ACHN (cell line): ENCODE measurements at places on chromosomes 5 and 9.

DNA sequence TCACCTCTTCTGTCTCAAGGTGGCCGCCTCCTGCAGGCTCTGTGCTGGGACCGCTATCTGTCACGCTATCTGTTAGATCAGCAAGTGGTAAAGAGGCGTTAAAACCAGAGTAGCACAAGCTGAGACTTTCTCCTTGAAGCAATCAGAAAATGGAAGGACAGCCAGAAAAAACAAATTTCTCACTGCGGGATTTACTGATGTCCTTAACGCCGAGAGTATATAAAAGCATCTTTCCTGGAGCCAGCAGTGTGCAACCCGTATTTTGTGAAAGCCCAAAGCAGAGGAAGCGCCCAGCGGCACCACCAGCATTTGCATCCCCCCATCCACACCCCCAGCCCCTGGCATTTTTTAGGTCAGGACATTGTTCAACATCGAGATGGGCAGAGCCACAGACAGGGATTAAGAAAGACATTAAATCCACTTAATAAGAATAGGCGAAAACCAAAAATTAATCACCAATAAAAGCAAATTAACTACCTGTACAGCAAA is 48.6 kb downstream of the DUSP1 start:
- DNase-seq, result no peak

DNA sequence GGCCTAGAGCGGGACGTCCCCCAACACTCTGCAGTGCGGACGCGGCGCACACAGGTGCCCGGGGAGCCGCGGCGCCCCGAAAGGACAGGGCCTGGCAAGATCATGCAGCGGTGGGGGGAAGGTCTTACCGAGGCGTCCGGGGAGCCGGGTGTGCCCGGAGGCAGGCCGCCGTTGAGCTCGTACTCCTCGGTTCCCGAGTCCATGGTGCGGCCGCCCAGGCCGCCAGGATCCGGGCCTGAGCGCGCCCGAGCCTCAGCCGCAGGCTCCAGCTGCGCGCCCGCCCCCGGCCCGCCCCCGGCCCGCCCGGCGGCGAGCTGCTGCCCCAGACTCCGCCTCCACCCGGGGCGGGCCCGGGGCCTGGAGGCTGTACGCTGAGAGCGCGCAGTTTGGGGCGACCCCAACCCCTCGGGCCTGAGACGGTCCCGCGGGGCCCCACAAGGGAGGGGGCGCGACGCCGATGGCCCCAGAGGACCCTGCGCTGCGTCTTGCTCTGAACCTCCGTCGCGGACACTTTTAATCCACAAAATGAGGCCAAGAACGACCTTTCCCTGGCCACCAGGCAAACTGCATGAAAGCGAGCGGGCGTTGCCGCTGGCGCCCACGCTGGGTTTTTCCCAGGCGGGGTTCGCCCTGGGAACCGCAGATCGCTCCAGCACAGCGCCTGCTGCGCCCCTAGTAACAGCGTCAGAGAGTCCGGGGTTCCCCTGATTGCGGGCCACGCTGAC is at the start of gene NINJ1:
Gene NINJ1 (minus strand): TSS at position 237 of the 725 bp plus-strand sequence. CDS start 34 bp downstream, at position 203.
- peak; percentile 72 for DNase-seq

GRCh38 chr5:177097016-177097985 is 10.6 kb downstream of the FGFR4 start:
- DNase-seq, result no peak

- peak; percentile 14 for DNase-seq
These were observed 11.8 kb downstream of the FAM163B start for GRCh38 chr9:133597316-133597957.

DNA sequence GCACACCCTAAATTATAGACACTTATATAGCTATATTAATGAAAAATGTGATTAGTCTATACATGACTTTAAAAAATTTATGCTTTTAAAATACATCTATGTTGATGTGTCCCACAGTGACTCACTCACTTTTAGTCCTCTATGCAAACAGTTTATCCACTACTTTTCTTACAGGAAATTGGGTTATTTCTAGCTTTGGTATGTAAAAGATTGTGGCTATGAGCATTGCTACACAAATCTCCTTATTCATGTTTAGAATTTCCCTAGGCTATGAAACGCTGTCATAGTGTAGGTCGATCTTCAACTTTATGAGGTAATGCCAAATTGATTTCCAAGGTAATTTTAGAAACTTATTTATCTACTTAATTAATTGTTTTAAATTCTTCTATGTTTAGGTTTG is 687.4 kb downstream of the PRR16 start:
- no peak for DNase-seq

DNA sequence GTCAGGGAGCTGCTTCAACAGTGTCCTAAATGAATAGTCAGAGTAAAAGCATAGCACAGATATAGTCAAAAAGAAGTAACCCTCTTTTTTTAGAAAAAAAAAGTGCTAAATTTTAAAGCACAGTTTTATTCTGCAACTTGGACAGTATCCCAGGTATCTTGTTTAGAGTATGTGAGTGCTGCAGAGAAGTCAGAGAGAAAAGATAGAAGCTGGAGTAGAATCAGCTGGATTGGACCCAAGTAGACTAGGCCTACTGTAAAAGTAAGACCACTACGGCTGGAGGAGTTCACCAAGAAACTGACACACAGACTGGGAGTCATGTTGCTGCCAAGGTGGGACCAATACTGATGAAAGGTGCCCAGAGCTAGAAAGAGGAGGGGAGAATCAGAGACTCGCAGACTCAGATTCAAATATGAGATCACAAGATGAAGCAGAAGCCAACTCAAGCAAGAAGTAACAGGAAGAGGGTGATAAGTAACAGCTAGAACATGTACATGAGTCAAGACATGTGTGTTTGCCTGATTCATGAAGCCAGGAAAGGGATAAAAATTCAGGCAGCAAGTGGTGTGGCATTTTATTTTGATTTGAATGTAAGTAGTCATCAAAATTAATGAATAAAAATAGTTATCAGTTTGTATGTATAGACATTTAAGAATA is 25.6 kb upstream of the TUSC1 start:
- no peak for DNase-seq

- peak; percentile 14 for DNase-seq
These were observed 329.0 kb upstream of the PANK3 start for GRCh38 chr5:168908207-168908606.

DNA sequence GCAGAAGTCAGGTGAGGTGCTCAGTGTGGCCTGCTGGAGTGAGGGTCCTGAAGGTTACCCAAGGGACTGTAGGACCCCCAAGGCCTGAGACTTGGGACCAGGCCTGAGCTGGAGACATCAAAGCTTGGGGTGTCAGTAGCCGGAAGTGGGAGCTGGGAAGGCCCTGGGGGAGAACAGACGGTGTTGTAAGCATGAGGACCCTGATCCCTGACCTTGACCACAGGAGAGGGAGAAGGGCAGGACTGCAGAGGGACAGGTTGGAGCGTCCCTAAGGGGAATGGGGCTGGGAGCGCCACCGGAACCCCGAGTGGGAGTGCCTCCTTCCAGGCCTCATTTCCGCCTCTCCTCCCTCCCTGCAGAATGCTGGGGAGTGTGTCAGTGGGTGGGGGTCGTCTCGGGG is 533 bp downstream of the TTC16 start:
- DNase-seq, result no peak

GRCh38 chr5:104126980-104127379 is 564.4 kb upstream of the NUDT12 start:
- DNase-seq, result no peak

- peak; percentile 82 for DNase-seq
These were observed 286.0 kb upstream of the TUSC1 start for GRCh38 chr9:25964239-25964638.

DNA sequence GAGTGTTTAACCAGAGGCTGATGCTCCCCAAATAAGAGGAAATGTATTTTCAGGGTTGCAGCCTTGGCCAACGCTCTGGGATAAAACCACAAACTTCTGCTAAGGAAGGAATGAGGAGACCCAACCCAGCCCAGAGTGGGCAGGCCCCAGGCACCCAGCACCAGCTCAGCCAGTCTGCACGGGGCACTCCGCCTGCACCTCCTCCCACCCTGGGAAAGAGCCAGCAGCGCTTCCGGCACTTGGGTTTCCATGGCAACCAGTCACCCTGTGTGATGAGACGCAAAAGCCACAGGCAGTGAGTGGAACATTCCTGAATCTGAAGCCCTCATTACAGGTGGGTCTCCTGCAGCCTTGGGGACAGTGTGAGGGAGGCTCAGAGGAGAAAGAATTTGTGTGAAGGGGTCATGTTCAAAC is 85.2 kb upstream of the ZBTB43 start:
- DNase-seq, result peak; percentile 79

GRCh38 chr5:178207183-178207916 is 3.0 kb downstream of the HNRNPAB start:
- no peak for DNase-seq

GRCh38 chr9:74037274-74037673 is 459.9 kb upstream of the RORB start:
- no peak for DNase-seq

DNA sequence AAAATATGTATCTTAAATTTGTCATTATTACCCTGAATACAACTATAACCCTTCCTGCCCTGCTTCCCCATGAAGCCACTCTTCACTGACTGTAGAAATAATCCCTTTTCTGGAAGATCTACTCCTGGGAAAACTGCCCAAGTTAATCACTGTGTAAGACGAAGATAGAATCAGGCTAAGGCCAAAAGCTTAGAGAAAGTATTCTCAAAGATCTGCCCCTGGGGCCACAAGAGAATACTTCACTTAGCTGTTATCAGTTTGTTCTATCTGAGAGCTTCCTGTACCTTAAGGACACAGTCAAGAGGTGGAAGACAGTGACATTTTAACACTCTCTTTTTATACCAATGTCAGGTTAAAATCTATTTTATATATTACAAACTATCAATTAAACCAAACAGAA is 33.8 kb downstream of the RNF145 start:
- no peak for DNase-seq

- DNase-seq, result peak; percentile 53
These were observed 35.3 kb upstream of the CLPTM1L start for GRCh38 chr5:1380011-1380817.

- DNase-seq, result no peak
These were observed 93.4 kb downstream of the PIP5K1B start for GRCh38 chr9:68798423-68798822.

GRCh38 chr5:40494631-40495236 is 185.0 kb upstream of the PTGER4 start:
- DNase-seq, result no peak

DNA sequence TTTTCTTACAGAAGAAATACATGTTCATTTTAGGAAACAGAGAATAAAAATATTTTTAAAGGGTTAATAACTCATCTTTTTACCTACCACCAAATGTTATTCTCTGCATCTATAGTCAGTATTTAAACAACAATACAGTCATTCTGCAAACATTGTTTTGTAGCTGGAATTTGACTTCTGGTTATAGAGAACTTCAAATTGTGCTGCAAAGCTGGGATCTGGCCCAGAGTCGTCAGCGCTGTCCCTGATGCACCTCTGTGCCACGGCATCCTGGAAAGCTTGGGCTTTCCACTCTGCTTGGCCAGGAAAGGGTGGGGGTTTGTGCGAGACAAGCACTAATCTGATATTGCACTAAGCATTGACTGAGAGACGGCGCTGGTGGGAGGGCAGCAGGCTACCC is 5.0 kb upstream of the GFPT2 start:
- DNase-seq, result no peak

DNA sequence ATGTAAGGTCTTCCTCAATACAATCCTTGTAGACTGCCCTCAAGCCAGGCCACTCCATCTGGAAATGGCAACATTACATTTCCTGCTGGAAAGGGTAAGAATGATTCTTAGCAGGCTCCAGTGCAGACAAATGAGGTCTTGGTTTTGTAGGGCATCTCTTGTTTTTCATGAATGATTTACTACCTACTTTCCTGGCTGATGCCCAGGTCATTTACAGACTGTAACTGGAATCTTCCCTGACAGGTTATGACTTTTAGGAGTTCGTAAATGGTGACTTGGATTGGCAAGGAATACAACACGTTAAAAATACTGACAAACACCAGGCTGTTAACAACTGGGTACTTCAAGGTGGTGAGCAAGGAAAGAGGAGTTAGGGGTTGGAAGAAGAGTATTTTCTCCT is 510.5 kb upstream of the TNC start:
- no peak for DNase-seq

- no peak for DNase-seq
These were observed 196.0 kb upstream of the ANKRD55 start for GRCh38 chr5:56429110-56429561.

- no peak for DNase-seq
These were observed 12.9 kb upstream of the CAST start for GRCh38 chr5:96649251-96649662.

DNA sequence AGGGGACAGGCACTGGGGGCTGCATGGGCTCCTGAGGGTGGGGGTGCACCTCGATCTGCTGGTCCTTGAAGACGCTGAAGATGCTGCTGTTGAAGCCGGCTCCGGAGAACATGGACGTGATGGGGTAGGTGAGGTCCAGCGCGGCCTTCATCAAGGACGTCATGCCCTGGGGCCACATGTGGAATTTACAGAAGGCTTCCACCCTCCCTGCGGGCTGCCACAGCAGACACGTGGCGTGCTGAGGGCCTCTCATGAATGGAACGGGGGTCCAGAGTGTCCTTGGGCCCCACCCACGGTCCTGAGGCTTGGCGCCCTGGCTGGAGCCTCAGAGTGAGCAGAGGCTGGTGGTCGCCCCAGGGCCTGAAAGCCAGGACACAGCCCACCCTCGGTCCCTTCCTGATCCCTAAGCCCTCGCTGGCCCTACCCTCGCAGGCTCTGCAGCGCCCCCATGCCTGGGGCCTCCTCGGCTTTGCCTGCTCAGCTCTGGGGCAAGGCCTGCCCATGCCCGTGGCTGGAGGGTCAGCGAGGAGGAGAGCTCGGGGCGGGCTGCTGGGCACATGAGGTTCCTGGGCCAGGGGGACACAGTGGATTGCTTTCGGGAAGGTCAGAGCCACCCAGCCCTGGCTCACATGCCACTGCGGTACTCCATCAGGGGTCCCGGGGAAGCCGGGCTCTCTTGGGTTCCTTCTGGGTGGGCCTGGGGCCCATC is 5.3 kb upstream of the NSMF start:
- DNase-seq, result no peak

- no peak for DNase-seq
These were observed 33.4 kb downstream of the SYK start for GRCh38 chr9:90834828-90835595.

DNA sequence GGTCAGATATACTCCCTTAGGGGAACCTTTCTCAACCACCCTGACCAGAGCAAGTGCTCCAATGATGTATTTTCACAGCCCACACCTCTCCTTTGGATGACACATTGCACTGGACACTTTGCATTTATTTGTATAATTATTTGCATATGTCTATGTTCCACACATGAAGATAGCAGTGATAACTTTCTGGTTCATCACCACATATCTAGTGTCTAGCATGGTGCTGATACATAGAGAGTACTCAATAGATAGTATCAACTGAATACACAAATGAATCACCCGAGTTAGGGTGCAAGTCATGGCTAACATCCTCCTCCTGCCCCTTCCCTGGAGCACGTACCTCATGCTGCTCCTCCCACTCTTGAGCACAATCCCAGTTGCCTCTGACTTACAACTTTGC is 617.6 kb downstream of the EBF1 start:
- no peak for DNase-seq

- DNase-seq, result no peak
These were observed 233.1 kb downstream of the FANCC start for GRCh38 chr9:95084254-95084934.

DNA sequence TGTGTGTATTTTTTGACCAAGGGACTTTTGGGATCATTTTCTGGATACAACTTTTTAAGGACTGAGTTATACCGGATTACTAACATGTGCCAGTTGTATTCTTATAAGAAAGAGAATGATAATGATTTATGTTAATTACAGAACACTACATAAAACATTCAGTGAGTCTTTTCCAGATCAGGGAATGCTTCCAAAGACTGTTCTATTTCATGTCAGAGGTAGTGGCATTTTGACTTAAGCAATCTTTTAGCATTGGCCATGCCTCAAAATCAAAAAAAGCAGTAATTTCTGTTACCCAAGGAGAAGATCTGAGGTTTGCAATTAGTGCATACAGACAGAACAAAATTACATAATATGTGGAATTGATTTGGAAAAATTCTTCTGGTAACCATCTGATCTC is 413.0 kb upstream of the CDH9 start:
- DNase-seq, result no peak
